ENCODE measurements at places on chromosomes 5 and 9.

- DNase-seq = no peak
These were observed 19.5 kb downstream of the PLPP7 start for GRCh38 chr9:131308906-131309529.

DNA sequence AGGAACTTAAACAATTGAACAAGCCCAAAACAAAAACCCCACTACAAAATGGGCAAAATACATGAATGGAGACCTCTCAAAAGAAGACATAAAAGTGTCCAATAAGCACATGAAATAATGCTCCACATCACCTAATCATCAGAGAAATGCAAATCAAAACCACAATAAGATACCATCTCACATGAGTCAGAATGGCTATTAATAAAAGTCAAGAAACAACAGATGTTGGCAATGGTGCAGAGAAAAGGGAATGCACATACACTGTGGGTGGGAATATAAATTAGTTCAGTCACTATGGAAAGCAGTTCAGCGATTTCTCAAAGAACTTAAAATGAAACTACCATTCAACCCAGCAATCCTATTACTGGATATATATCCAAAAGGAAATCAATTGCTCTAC is 337.4 kb upstream of the GRIA1 start:
- no peak for DNase-seq

- no peak for DNase-seq
These were observed 1096.3 kb upstream of the DMAC1 start for GRCh38 chr9:8895861-8896224.

- DNase-seq = no peak
These were observed 1.2 kb downstream of the IER5L start for GRCh38 chr9:129176701-129177442.

DNA sequence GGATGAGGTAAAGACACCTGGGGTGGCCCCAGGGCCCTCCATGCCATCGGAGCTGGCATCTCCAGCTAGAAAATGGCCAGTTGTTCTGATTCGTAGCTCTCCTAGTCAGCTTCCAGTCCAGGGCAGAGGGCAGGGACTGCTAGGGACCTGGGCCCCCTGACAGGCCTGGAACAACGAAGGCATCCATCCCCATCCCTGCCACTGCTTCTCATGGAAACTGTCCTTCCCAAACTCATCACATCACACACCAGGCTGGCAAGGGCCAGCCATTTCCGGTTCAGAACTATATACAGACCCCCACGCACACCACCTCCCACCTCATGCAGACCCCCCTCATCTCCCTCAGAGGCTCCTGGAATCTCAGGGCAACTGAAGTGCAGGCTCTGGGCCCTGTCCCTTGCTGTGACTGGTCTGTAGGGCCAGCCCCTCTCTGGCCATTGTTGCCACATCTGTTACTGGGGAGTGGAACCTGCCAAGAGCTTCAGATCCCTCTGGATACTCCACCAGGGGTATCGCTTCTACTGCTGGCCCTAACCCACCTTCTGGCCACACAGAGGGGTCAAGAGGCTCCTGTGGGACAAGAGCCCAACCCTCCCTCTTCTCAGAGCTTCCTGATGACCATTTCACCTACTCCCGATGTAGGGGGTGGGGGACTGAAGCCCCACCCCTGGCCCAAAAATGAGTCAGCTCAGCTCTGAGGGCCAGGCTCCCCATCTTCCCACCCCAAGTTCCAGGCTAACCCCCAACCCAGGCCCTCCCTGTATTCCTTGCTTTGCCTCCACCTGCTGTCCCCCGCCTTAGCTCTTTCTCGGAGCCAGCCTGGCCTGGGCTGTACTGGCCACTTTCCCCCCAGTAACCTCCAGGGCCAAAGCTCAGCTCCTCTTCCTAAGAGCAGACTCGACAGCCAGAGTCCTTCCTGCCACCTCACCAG is 1.2 kb upstream of the MZB1 start:
- DNase-seq = no peak

GRCh38 chr9:13847270-13847669 is 466.7 kb downstream of the NFIB start:
- DNase-seq = no peak

DNA sequence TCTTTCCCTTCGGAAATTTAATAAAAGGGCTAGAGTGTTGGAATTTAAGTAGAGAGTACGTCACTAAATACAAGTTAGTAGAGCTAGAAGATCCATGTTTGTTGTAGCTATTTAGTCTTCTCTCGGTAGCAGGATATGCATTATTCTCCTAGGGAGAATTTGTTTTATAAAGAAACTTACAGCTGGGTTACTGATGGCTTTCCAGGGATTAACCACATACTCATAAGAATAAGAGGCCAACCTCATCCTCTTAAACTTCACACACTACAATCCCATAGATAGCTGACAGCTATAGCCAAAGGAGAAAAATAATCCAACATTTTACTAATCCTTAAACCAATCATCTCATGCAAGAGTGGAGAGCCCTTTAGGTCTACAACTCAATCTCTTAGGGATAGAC is 43.0 kb downstream of the TLE1 start:
- DNase-seq = no peak

DNA sequence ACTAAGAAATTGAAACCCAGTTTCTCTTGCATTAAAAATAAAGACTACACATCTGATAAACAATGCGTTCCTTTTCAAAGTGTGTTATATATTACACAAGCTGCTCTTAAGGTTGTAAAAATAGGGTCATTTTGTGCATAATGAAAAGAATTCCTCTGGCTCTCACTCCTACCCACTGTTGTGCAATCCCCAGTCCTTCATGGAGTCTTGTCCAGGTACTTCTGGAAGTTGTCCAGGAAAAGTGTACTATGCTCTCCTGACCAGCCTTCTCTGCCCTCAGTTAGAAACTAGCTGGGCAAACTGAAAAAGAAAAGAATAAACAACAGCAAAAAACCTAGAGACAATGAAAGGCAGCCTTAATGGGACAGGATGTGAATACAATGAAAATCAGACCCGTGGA is 345.5 kb upstream of the PAPPA start:
- DNase-seq = no peak

GRCh38 chr5:34686762-34687268 is 30.7 kb downstream of the RAI14 start:
- DNase-seq = no peak

GRCh38 chr5:34499001-34499734 is 157.0 kb upstream of the RAI14 start:
- no peak for DNase-seq

DNA sequence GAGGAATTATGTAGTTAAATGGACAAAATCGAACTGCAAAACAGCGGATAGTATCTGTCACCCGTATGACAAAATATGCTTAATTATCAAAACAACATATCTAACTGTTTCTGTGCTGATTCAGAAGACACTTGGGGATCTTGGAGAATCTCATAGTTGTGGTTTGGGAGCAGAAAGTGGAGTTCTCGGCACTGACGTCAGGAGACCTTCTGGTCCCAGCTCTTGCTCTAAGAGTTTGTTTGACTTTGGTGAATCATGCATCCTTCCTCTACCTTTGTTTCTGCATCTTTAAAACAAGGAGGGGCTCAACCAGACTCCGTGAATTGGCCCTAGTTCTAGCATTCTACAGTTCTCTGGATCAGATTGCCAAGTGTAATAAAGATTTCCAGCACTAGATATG is 37.0 kb upstream of the TAF1L start:
- no peak for DNase-seq

GRCh38 chr5:167623354-167623753 is 668.1 kb upstream of the WWC1 start:
- no peak for DNase-seq

DNA sequence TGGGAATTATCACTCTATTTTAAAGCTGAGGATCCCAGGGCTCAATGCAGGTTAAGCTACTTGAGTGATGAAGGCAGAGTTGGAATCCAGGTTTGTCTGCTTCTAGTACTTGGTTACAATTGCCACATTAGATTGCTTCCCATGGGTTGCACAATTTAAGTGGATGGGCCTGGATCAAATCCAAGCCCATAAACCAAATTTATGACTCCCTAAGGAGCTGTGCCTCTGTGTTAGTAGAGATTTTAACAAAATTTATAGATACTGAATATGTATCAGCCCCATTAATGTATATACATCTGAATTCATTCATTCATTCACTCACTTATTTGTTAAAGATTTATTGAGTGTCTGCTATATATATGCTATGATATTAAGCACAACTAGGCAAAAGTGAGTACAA is 332.3 kb upstream of the KLF9 start:
- DNase-seq = no peak

- no peak for DNase-seq
These were observed 173.0 kb downstream of the PCSK1 start for GRCh38 chr5:96260009-96260408.

DNA sequence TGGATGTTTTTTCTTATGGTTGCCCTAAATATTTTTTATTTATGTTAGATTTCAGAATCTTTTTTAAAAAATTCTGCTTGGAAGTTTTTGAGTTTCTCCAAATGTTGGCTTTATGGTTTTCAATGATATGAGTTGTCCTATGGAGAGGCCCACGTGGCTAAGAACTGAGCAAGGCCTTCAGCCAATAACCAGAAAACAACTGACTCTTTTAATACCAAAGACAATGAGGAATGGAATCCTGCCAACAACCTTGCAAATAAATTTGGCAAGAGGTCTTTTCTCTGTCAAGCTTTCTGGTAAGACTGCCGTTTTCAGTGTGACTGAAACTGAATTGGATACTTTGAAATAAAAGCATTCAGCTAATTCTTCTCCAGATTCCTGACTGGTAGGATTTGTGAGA is 1740.1 kb upstream of the WWC1 start:
- no peak for DNase-seq

- no peak for DNase-seq
These were observed 13.2 kb upstream of the ARHGEF28 start for GRCh38 chr5:73612799-73613198.

- no peak for DNase-seq
These were observed 1050.4 kb downstream of the MAT2B start for GRCh38 chr5:164555809-164556208.

GRCh38 chr5:127923804-127924570 is 159.6 kb upstream of the SLC12A2 start:
- no peak for DNase-seq

- no peak for DNase-seq
These were observed 146.2 kb downstream of the RGS3 start for GRCh38 chr9:113609562-113610318.

Measured in T-helper 9 cell (primary cell).